ENCODE measurements at places on chromosomes 6 and 20.
A peak's percentile ranks its signal among the peaks of the same experiment; 100 is the strongest.

DNA sequence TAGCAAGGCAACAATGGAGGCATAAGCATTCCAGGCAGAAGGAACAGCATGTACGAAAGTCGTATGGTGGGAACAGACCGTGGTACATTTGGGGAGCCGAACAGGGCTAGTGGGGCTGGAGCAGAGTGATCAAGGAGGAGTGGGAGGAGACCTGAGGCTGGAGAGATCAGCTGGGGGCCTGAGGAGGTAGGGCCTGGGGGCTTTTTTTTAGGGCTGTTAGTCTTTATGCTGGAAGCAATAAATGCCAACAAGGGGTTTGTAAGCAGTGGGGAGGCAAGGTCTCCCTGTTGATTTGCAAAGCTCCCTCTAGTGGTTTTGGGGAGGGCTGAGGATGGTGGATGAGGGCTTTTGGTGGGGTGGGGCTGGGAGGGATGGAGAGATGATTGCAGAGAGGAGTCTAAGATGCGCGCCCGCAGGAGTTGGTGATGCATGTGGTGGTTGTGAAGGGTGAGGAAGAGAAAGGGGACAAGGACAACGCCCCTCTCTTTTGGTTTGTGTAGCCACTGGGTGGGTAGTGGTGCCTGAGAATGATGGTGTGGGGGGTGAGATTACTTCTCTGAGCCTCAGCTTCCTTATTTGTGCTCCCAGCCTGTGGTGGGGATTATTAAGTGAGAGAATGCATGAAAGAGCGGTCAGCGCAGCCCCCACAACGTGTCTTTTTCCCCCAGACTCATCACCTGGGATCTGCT lies 74.1 kb upstream of the TOX2 start:
- DNase-seq, result no peak

GRCh38 chr6:81451787-81452186 lies 300.7 kb downstream of the TENT5A start:
- peak; percentile 77 for DNase-seq

- DNase-seq, result no peak
These were observed 8.9 kb downstream of the PERP start for GRCh38 chr6:138098306-138098705.

DNA sequence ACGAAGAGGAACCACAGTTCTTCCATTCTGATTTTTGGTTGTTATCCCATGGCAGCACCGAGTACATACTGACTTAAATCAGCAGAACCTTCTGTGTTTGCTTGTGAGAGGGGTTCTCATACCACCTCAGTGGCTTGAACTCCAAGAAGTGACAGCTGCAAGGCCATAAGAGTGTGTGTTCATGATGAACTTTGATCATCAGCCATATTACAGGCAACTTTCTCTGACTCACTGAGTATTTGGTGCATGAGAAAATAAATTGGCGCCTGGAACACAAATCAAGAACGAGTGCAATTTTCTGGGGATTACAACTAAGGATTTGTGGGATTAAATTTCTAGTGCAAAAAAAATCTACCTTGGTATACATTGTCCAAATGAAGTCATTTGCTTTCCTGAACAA lies 68.9 kb downstream of the CYP39A1 start:
- DNase-seq, result no peak

DNA sequence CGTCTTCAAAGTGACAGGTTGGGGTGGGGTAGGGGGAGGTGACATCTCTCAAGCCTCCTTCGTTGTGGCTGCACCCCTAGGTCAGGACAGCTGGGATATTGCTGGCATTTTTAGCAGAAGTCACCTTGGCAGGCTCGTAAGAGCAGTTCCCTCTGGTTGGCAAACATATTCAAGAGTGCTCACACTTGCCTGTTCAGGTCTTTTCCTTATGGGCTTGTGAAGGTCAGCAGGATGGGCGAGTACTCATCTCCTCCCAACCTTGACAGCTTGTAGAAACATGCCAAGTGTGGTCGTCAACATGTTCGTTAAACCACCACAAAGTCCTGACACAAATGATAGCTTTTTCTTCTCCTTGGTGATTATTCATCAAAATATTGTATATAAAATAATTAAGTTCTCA lies 113.6 kb downstream of the HDGFL1 start:
- no peak for DNase-seq

- no peak for DNase-seq
These were observed 3.1 kb upstream of the PCNA start for GRCh38 chr20:5122873-5123260.

DNA sequence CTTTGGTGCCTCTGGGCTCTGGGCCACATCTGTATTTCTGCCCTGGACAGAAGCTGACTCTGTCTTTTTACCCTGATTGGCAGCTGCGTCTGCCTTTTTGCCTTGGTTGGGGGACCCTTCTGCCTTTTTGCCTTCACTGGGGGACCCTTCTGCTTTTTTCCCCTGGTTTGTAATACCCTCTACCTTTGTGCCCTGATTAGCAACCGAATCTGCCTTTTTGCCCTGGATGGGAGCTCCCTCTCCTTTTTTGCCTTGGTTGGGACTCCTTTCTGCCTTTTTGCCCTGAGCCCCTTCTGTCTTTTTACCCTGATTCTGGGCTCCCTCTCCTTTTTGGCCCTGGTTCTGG lies 23.4 kb downstream of the RRBP1 start:
- DNase-seq, result no peak

DNA sequence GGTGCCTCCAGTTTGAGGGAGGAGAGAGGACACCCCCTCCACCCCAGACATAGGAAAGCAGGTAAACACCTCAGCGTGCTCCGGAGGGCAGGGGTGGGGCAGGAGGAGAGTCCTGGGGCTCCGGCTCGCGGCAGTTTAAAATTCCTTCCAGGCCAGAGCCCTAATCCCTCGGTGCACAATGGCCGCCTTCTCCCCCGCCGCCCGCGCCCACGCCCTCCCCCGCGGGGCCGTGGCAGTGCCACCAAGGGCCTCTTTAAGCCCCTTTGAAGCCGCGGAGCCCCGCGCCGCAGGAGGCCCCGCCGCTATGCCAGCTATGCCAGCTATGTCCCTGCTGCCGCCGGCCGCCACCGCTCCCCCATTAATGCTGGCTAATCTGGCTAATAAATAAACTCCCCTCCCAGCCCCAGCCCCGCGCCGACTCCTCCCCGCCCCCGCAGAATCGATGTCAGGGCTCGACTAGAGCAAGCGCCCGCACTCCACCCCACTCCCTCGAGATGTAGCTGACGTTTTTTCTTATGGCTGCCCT lies 125.1 kb downstream of the MRPL14 start:
- DNase-seq, result no peak

DNA sequence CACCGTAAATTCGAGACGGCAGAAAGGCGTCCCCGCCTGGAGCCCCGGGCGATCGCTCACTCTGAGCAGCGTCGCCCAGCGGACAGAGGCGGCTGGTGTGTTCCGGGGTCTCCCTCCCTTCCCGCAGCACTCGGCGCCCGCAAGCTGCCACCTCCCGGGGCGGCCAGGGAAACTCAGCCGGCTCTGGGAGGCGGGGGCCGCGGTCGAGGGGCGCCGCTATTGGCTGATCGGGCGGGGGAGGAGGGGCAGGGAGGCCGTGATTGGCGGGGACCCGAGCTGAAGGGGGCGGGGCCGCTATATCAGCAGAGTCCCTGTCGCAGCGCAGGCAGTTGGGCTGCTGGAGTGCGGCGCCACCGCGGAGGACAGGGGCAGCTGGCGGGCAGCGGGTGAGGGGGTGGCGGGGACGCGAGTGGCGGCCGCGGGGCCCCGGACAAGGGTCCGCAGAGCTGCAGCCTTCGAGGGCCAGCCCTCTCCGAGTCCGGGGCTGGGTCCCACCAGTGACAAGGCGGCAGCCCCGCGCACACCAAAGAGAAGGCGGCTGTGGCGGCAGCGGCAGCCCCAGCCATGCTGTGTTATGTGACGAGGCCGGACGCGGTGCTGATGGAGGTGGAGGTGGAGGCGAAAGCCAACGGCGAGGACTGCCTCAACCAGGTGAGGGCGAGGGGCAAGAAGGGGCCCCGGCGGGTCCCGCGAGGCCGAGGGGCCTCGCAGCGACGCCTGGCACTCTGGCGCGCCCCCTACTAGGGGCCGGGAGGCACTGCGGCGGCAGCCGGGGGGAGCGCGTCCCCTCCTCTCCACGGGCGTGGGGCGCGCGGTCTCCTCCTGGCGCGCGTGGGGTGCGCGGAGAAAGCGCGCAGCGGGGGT lies at the start of gene MYLIP:
Gene MYLIP (plus strand): TSS at position 328 of the 864 bp plus-strand sequence. CDS start 237 bp downstream, at position 565.
- peak; percentile 78 for DNase-seq

DNA sequence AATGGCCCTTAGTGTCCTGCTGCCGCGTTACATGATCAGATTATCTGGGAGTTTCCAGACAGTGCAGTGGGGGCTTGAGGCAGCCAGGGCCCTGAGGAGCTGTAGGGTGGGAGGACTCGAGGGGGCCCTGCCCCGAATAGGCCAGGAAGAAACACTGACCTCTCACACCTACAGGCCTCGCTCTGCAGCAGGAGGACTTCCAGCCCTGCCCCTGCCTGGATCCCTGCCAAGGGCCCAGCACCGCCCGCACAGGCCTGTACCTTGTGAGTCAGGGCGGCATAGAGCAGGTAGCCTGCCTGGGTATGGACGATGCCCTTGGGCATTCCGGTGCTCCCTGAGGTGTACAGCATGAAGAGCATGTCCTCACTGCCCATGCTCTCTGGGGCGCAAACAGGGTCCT lies 30.1 kb upstream of the APMAP start:
- DNase-seq, result no peak

GRCh38 chr6:156430386-156430785 lies 346.8 kb upstream of the ARID1B start:
- no peak for DNase-seq

DNA sequence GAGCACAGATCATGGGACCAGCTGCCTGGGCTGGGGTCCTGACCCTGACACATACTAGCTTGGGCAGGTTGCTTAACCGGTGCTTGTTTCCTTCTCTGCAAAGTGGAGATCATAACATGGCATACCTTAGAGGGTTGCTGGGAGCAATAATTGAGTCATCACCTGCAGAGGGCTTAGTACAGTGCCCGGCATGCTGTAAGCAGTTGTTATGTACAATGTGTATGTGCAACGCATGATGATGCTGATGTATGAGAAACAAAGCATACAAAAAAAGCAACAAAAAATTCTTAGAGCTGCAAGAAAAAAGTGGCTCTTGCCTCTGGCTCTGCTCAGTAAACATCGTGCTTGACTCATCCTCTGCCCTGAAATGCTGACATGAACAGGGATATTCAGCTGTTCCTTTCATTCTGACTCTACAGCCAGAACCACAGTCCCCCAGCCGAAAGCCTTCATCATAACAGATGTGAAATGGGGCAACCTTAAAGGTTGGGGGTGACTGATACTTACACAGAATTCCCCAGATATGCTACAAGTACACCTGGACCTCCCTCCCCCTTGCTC lies 91.7 kb downstream of the CLIC5 start:
- peak; percentile 44 for DNase-seq

- no peak for DNase-seq
These were observed 48.1 kb upstream of the CHRNA4 start for GRCh38 chr20:63409066-63409833.

GRCh38 chr6:113221850-113222249 lies 635.3 kb upstream of the MARCKS start:
- no peak for DNase-seq

- DNase-seq, result no peak
These were observed 681.1 kb downstream of the DHX35 start for GRCh38 chr20:39643292-39643691.

- DNase-seq, result no peak
These were observed 130.4 kb downstream of the OLIG3 start for GRCh38 chr6:137363805-137364138.

GRCh38 chr6:137015943-137016342 lies 28.8 kb downstream of the IL20RA start:
- DNase-seq, result no peak

- no peak for DNase-seq
These were observed 469.1 kb upstream of the RUNX2 start for GRCh38 chr6:44858998-44859397.

DNA sequence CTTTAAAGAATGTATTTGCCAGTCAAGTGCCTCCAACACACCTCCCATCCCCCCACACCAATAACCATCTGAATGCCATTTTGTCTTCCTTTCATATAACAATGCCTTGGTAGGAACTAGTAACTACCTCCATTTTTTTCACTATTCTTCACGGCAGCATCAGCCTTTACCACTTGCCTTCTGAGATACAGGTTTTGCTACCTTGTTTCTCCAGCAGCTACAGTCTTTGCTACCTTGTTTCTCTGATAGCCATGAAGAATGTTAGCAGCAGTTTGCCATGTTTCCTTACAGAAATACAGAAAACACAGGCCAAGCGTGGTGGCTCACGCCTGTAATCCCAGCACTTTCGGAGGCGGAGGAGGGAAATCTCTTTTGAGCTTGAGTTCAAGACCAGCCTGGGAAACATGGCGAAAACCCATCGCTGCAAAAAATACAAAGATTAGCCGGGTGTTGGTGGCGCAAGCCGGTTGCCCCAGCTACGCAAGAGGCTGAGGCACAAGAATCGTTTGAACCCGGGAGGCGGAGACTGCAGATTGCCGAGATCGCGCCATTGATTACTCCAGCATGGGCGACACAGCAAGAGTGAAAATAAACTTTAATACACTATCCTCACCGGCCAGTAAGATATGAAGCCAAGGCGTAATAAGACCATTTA lies 100.9 kb downstream of the HFE start:
- no peak for DNase-seq

- DNase-seq, result no peak
These were observed 1.1 kb upstream of the TCF15 start for GRCh38 chr20:611047-611842.

GRCh38 chr20:4152696-4153235 lies 137.4 kb upstream of the RNF24 start:
- DNase-seq, result no peak

- DNase-seq, result no peak
These were observed 48.4 kb downstream of the CEP43 start for GRCh38 chr6:167047554-167047953.

- no peak for DNase-seq
These were observed 680.4 kb upstream of the IMPG1 start for GRCh38 chr6:76752841-76753240.

- DNase-seq, result no peak
These were observed 640.2 kb downstream of the PTPRT start for GRCh38 chr20:42549496-42549895.

DNA sequence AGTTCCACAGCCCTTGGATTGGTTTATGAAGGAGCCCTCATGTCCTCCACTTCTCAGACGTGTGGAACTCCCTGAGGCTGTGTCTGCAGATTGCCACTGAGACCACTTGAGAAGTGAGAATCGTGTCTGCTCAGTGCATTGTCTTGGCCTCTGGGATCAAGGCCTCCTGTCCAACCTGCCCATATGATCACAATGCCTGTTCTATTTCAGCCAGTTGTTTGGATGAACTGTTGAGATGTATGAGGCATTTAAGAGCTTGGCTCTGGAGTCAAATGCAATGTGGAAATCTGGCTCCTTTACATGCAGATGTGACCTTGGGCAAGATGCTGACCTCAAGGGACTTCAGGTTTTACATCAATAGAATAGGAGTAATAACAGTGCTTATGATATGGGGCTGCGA lies 125.9 kb downstream of the SLC24A3 start:
- DNase-seq, result no peak

DNA sequence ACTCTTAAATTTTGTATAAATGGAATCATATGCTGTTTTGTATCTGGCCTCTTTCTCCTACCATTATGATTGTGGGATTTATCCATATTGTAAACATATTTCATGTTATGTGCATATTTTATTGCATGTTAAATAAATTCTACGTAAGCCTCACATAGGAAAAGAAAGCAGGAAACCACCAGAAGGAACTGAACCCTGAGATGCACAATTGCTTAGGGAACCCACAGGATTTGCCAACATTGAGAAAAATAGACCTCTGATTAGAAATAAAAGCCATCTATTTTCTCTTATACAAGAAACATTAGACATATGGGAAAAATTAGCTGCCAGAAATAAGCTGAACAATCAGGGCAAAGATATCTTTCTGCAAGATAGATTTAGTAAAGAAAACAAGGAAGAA lies 111.2 kb upstream of the CARMIL1 start:
- no peak for DNase-seq

Measured in skeletal muscle cell (primary cell).